ENCODE measurements at places on chromosomes 3 and 15.

DNA sequence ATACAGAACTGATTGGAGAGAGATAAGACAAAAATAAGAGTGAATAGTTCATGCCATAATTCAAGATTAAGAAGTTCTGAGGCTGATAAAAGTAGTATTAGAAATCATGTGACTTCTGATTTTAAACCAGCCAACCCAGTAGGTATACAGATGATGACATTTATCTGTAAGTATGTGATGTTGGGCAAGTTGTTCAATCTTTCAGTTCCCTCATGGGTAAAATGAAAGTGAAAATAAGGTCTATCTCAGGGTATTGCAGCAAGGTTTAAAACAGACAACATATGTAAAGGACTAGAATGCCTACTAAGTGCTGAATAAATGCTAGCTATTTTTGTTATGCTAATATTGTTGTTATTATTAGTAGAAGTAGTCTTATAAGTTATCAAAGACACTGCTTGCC lies 1055.7 kb downstream of the NAALADL2 start:
- DNase-seq = no peak

GRCh38 chr3:49899815-49900214 lies 3.9 kb downstream of the MST1R start:
- no peak for DNase-seq

- no peak for DNase-seq
Observed at GRCh38 chr15:101004986-101005747, 86.0 kb downstream of the LRRK1 start.

DNA sequence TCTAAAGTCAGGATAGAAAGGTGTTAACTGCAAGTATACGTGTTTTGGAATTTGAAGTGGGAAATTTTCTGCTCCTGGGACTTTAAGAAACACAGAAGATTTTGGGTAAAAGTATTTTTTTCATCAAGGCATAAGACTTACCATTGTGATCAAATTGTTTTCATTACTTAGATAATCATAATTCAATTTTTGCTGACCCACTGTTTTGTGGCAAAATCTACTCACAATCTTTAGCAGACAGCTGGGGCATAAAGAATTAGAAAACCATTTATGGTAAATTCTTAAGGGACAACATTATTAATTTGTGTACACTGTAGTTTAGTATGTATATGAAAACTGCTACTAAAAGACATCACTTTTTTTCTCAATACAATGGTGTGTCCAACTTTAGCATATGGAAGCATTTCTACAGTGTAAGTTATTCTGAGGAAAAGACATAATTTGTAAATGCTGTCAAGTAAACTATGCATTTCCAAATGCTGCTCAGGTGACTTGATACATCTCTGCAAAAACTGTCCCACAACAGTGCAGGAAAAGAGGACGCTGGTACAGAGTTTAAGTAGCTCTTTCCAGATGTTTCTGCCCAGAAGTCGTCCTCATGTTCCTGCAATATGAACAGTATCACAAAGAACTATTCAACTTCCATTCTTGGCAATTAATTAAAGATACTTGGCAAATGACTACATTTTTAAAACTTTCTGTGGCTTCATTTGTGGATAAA lies 52.3 kb downstream of the THSD4 start:
- DNase-seq = no peak

GRCh38 chr3:34742151-34742550 lies 897.2 kb upstream of the ARPP21 start:
- DNase-seq = no peak

GRCh38 chr15:38128341-38128781 lies 124.3 kb upstream of the SPRED1 start:
- no peak for DNase-seq

DNA sequence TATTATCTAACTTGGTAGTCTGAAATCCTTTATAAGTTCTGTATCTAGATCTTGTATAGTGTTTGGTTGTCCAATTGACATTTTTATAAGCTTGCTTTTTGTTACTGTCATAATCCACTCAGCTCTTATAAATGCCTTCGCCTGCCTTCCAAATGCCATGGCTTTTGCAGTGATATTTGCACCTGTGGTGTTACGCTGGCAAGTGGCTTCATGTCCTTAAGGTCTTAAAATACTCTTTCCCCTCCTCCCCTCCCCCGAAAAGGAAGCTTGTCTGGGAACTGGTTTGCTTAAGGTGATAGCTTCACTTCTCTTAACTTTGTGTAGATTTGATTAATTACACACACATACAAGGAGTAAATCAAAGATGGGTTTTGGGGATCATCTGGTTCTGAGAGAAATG lies 62.0 kb downstream of the ABHD2 start:
- DNase-seq = no peak

DNA sequence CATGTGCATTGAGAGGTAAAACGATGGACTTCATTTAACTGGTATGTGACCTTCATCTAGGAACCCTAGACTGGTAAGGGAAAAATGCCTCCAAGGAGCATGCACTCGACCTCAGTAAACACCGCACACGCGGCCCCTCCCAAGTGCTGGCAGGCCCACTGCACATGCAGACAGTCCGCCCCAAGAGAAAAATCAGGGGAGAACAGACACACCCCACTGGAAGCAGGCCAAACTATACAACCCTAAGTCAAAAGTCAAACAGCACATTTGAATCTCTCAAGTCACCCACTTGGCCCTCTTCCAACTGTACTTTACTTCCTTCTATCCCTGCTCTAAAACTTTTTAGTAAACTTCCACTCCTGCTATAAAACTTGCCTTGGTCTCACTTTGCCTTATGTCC lies 250.1 kb upstream of the HES1 start:
- DNase-seq = no peak

- DNase-seq = no peak
Observed at GRCh38 chr3:187918081-187918644, 172.9 kb upstream of the BCL6 start.

Measured in stimulated activated CD4-positive, alpha-beta T cell treated with anti-CD3 and anti-CD28 coated beads, TNF-alpha, amount 100 ng/mL, for 1 hour (primary cell).